ENCODE measurements at places on chromosomes 3 and 15.

GRCh38 chr3:47476644-47477199 lies 981 bp upstream of the SCAP start:
- DNase-seq: no peak

- no peak for DNase-seq
These were observed 167.3 kb upstream of the NDN start for GRCh38 chr15:23854203-23854911.

DNA sequence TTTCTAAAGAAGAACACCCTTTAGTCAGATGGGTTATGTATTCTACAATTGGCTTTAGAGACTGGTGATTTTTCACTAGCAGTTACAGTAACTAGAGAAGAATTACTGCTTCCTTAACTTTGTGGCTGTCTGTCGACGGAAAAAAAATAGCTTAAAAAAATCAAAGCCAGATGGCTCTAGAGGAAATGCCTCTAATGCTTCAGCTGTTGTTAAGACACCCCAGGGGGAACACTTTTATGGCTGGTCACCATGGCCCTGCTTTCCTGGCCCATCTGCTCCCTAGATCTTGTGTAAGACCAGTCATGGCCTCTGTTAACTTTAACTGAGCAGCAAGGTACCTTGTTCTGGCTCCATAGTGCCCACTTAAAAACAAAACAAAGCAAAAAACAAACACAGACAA lies 198.6 kb upstream of the PLSCR5 start:
- no peak for DNase-seq

- DNase-seq: no peak
These were observed 108.4 kb upstream of the VEPH1 start for GRCh38 chr3:157611536-157612076.
